ENCODE measurements at places on chromosomes 3 and 15.
A peak's percentile ranks its signal among the peaks of the same experiment; 100 is the strongest.

GRCh38 chr3:149654188-149654601, 3.6 kb downstream of the WWTR1 start:
- peak; percentile 70 for DNase-seq

DNA sequence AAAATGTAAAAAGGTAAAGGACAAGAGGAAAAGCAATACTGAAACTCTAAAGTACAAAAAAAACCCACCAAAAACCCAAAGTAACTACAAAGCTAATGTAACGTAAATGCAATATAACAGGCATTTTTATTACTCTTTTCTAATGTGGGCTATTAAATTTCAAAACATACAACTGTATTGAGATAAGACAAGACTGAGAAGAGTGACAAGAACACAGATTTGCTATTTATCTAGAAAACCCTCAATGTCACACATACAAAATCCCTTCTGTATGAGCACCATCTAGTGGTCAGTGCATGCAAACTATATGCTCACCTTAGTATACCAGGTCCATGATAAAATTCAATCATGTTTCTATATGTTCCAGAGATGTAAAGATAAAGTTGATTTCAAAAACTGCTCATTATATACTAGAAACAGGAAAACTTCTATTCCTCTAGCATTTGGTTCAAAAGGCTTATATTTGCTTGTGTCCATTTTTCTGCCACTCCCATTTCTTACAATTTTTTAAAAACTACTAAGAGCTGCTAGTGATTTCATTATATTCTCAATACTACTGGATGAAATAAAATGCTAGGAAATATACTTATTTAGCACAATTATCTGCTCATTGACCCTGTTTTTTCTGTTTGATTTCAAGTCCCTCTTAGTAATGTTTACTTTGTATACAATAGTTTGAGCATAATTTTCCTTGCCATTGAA, 111.4 kb downstream of the DLG1 start:
- peak; percentile 64 for DNase-seq

DNA sequence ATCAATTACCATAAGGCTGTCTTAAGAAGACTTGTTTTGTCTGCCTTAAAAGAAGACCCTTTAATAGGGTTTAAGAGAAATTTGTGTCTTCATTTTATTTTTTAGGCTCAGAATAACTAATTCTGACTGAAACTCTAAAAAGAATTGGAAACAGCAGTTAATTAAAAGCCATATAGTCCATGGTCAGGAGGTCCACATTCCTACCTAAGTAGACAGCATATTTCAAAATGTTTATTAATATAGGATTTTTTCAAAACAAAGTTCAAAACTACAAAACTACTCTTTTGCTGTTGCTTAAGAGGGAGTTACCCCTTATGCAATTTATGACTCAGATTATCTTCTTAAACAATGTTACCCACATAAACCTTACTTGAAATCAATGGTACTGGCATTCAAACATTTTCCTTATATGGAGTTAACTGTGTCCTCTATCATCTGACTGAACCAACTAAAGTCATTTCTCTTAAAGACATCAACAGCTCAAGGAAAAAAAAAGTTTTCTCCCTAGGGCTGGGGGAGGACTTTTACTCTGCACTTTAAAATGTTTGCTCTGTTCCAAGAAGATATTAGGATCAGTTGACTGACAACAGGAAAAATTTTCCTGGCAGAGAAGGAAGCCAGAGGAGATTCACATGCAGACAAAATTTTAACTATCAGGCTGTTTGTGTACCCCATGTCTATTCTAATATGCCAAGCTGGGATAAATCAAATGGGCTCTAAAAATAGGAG, 56.8 kb upstream of the NANOGP8 start:
- DNase-seq = peak; percentile 14

DNA sequence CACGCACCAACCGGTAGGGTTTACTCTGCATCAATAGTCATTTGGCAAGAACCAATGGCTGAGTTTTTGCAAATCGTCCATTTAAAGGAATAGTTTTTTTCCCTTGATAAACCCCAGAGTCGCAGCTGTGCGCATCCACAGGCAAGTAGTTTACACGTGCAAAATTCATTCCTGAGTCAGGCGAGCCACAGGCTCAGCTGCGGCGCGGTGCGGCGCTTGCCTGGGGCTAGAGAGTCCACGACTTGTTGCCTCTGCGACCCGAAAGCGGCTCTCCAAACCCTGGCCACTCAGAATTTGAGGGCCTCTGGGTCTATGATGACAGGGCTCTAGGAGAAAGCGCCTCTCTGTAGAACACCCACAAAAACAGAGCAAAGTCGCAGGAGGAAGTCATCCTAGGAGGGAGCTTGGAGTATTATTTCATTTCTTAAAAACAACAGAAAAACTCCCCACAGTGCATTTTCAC, 36.7 kb downstream of the ZIC4 start:
- DNase-seq = peak; percentile 26

GRCh38 chr3:123201223-123201556, 553 bp upstream of the SEC22A start:
- no peak for DNase-seq

DNA sequence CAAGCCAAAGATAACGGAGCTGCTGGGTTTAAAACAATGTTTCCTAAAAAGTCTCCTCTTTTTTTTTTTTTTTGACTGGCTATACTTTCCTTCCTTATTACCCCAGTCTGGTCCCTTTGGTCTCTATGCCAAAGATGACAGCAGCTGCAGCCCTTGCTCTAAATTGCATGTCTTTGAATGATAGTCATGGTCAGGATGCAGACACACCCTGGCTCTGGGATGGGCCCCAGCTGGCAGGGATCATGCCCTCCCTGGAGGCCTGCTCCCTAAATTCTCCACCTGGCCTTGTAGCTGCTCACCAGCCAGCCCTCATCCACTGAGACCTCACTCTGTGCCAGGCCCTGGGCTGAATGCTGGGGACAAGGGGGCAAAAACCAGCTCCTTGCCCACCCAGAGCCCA, 95.8 kb downstream of the MESD start:
- peak; percentile 93 for DNase-seq

DNA sequence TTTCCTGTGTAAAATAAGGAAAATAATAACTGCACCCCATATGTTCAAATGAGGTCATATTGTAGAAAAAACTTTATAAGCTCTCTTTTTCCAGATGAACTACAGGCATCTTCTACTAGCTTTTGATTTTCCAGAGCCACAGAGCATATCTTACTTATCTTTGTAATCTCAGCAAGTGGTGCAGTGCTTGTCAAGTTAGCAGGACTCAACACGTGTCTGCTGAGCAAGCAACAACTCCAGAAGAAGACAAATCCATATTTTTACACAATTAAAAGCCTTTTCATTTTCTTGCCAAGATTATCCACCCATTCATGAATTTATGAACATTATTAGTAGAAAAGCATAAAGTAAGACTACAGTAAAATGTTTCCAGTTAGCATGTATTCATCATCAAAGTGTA, 14.4 kb upstream of the TSC22D2 start:
- DNase-seq = no peak

GRCh38 chr15:68924866-68925560, 5.3 kb upstream of the SPESP1 start:
- DNase-seq = peak; percentile 81

- DNase-seq = no peak
Measured at GRCh38 chr15:62244762-62245161, 79.7 kb upstream of the C2CD4B start.

GRCh38 chr3:122934251-122934650, 93.3 kb downstream of the SEMA5B start:
- no peak for DNase-seq

- no peak for DNase-seq
Measured at GRCh38 chr3:123339302-123339701, 109.6 kb downstream of the ADCY5 start.

DNA sequence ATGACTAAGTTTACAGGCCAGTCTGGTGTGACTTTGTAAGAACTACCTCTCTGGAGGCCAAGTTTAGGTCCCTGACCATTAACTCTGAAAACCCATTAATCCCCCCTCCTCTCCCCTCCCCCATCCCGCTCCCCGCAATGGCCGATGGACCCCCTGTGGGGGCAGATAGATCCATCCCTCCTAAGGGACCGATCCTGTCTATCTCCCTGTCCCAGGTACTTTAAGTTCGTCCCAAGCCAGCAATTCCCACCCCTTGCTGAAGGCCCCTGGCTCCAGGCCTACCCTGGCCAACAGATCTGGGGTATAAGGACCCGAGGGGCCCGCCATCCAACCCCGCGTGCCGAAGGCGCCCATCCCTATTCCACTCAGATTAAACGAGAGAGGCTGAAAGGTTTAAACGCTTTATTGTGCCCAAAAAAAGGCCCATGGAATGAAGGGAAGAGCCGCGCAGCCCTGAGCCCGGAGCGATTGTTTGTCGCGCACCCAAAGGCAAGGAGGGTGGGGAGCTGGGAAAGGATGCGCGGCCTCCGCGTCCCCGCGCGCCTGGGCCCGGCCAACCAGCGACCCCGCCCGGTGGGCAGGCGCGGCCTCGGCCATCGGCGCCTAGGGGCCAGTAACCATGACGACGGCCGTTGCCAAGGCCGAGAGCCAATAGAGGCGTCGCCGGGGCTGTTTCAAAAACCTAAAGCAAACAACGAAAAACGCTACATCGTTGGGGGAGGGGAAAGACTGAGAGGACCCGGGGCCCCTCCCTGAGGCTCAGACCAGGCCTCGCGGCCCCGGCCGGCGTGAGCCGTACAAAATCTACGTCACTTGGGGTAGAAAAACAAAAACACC, 35.9 kb downstream of the HMCES start:
- DNase-seq = peak; percentile 85
